Stimulated activated CD4-positive, alpha-beta T cell treated with anti-CD3 and anti-CD28 coated beads, TNF-alpha, amount 100 ng/mL, for 24 hours (primary cell): ENCODE measurements at places on chromosomes 6 and 20.

- no peak for DNase-seq
These were observed 42.5 kb downstream of the CD40 start for GRCh38 chr20:46160661-46161060.

- no peak for DNase-seq
These were observed 238.2 kb downstream of the SOX4 start for GRCh38 chr6:21831521-21832291.

DNA sequence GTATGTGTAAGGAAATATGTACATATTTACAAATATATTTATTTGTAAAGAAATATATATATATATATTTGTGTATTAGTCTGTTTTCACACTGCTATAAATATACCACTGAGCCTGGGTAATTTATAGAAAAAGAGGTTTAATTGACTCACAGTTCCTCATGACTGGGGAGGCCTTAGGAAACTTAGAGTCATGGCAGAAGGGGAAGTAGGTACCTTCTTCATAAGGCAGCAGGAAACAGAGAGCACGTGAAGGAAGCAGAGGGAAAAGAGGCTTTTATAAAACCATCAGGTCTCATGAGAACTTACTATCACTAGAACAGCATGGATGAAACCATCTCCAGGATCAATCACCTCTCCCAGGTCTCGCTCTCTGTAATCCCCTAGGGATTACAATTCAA lies 644.5 kb upstream of the HS3ST5 start:
- DNase-seq = no peak

DNA sequence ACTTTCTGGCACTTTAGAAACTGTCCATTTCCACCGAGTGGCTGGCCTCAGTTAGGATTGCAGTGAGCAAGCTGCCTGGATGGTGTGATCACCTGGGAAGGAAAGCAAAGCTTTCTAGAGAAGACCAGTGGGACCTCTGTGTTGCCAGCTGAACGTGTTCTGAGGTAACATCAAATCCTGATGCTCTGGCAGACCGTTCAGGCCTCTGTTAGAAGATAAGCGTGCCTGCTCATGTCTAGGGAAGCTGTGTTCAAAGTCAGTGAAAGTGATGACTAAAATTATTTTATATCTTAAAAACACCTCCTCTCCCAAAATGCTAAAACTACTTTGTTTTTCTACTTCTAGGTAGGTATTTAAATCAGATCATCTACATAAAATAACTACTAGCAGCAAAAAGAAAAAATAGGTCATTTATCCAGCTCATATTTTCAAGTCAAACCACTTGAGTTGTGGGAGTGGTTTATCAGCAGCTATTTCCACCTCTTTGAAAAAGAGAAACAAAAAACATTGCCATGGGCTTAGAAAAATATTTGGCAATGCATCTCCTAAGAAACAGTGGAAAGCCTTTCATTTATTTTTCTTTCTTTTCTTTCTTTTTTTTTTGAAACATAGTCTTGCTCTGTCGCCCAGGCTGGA lies 54.8 kb downstream of the CEP43 start:
- no peak for DNase-seq

GRCh38 chr6:169472786-169473416 lies 219.3 kb upstream of the THBS2 start:
- DNase-seq = no peak

GRCh38 chr6:2196079-2196679 lies 49.2 kb downstream of the GMDS start:
- peak; percentile 24 for DNase-seq

DNA sequence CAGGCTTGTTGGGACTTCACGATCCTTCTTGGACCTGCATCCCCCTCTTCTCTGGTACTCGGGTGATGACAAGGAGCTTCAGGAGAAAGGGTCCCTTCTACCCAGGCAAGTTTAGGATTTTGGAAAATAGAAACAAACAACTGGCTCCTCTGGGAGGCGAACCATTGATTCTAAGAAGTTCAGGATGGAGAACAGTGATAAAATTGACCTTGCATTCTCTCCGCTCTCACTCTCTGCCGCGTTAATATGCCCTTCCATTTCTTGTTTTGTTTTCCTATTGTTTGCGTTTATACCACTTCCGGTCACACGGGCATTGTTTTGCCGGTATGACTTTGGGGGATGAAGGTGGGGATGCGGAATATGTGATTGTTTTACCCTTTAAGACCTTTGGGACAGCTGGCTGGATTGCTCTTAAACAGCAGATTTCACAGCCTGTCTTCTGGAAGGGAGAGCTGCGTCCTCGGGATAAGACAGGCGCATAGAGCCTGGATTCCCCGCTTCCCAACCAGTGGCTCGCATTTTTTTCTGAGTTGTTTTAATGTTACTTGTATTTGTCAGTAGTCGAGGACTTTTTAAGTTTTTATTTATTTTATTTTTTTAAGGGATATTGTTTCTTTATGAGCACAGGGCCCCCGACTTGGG lies 144.3 kb upstream of the ZNF184 start:
- DNase-seq = no peak

DNA sequence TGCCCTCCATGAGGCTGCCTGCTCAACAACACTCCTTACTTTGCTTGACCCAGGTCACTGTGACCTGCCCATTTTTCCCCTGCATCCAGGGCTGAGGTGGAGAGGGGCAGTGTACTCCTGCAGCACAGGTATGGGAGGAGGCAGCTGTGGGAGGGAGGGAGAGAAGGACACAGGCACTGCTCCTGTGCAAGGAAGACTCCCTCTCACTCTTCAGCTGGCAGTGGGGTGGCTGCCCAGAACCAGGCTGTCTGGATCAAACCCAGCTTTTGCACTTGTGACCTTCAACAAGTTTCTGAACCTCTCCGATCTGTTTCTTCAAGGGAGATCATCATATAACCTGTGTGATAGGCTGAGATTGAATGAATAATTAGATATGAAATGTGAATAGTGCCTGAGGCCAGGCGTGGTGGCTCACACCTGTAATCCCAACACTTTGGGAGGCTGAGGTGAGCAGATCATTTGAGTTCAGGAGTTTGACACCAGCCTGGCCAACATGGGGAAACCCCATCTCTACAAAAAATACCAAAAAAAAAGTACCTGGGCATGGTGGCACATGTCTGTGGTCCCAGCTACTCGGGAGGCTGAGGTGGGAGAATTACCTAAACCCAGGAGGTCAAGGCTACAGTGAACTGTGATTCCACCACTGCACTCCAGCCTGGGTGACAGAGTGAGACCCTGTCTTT lies 14.1 kb downstream of the TGIF2 start:
- no peak for DNase-seq

DNA sequence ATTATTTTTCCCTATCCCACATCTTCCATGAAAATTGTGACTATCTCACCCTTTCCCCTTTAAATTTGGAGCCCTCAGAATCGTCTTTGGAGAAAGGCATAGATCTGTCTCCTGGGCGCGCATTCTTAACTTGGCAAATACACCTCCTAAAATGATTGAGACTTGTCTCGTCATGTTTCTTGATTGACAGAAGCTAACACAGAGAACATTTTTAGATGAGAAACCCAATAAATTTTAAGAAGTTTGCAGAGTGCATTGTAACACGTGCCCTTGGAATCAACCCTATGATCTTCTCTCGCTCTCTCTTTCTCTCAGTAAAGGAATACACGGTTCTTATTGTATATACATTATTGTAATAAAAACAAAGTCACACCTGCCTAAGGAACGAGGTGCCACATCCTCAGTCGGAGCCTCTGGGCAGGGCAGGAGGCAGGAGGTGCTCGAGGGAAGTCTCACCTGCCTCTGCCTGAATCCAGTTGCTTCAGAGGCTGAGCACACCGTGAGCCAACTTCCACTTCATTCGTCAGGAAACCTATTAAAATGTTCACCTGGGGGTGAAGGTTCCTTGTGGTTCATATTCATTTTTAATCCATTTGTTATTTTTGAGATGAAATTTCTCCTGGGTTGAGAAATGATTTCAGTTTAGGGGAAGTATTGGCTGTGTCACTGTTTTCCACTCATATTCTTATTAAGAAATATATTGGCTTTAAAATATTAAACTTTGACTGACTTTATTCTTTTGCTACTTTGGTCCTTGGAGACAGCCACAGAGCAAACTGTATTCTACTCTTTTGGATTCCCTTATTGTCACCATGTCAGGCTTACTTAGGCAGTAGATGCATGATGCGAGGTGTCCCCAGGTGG lies 90.5 kb upstream of the THBS2 start:
- no peak for DNase-seq

DNA sequence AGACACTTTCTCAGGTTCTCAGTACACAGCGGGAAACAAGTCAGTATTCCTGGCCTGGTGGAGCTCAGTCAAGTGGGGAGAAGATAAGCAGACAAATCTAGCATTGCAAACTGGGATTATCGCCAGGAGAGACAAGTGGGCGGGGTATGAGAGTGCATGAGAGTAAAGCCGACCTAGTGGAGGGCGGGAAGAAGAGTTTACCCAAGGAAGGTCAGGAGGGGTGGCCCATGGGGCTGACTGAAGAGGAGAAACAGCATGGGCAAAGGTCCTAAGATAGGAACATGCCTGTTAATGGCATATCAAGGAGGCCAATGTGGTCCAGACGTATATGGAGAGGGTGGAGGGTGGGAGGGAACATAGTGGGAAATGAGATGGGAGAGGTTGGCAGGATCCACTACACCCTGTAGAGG lies 12.4 kb upstream of the CSNK2A1 start:
- DNase-seq = no peak

GRCh38 chr20:58688840-58689239 lies 3.8 kb upstream of the NPEPL1 start:
- DNase-seq = no peak

DNA sequence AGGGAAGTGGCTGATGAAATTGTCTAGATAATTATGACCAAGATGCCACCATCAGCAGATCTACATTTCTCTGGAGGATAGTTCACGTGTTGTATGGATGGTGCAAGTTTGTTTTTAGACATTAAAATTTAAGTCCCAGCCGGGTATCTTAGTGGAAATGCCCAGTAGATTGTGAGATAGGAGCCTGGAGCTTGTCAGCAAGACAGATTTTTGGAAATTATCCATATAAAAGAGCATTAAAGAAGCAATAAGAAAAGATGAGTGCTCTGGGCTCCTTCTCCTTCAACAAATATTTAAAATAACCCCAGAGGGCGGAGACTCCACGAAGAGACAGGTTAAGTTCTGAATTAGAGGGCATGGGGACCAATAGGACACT lies 47.6 kb upstream of the SMLR1 start:
- no peak for DNase-seq

DNA sequence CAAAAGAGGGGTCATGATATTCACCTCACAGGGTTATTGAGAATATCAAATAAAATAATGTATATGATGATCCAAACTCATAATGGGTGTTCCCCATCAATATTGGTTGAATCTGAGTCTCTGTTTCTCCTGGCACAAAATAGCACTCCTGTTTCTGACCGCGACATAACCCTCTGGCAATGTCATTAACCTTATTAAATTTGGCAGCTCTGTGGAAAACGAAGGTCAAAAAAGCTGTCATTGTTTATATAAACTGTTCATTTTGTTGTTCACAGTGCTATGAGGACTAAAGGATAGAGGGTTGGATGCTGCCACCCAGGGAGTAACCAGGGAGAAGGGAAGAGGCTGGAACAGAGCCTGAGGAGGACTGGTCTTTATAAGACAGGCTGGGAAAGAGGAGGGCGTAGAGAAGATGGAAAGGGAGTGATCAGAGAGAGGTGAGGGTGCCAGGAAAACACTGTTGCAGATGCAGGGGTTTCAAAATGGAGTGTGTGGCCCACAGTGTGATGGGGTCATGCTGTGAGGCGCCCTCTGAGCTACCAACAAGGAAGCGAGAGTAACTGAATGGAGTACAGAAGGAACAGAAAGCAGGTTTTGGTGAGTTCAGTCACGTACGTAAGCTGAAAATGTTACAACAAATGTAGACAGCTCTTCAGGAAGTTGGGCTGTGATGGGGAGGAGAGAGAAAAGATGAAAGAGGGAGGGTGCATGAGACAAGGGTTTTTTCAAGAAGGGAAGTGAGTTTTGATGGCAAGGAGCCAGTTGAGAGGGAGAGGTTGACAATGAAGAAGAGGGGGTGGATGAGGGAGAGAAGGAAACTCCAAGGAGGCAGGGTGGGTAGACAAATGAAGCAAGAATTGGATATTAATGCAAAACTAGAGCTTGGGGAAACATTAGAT lies 251.6 kb upstream of the TAB2 start:
- no peak for DNase-seq

- DNase-seq = no peak
These were observed 38.7 kb downstream of the TTI1 start for GRCh38 chr20:37994512-37994911.

DNA sequence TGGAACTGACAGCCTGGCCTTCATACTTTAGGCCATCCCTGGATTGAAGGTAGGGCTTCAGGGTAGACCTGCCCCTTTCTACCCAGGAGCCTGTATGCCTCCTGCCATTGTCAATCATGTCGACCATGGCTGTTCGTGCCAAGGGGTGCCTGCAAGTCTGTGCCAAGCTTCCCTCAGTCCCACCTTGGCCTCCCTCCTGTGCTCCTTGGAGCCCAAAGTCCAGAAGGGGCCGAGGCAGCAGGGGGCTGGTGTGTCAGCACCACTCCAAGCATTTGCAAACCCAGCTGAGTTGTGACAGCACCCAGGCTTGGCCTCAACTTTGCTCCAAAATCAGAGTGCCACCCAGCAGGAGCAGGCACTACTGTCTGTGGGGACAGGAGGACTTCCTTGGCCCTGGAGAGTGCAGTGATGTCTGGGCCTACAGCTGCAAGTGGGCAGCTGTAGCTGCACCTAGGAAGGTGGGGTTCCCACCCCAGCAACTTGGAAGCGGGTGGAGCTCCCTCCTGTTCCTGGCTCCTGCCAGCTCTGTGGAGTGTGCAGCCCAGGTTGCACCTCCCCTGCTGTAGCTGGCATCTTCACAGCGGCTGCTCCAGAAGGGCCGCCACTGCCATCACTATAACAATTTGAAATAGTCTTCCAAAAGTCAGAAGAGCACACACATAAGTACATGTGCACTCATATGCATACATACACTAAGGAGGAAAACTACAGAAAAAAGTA lies 1719.3 kb downstream of the HACE1 start:
- DNase-seq = no peak

DNA sequence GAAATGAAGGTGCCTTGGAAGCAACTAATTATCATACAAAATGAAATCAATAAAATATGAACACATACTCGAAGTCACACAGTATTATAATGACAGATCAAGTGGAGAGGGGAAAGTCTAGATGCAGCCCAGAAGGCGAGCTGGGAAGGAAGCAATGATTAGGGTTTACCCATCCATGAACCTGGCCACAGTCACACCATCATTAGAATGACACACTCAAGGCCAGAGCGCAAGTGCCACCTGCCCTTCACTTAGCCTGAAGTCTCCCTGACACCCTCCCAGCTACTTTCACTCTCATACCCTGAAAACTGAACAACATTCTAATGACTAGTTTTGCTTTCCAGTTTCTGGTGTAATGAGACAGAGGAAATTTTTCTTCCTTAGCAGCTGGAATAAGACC lies 302.8 kb upstream of the JARID2 start:
- DNase-seq = no peak

GRCh38 chr6:121639021-121639420 lies 203.6 kb downstream of the GJA1 start:
- no peak for DNase-seq

GRCh38 chr20:15362849-15363248 lies 1025.4 kb upstream of the FLRT3 start:
- DNase-seq = no peak

DNA sequence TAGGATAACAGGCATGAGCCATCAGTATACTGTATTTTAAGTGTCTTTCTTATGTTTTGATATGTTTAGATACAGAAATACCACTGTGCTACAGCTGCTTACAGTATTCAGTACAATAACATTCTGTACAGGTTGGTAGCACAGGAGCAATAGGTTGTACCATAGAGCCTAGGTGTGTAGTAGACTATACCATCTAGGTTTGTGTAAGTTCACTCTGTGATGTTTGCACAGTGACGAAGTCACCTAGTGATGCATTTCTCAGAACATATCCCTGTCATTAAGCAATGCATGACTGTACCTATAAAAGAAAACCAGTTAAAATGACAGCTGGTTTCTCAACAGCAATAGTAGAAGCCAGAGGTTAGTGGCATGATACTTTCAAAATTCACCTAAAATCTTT lies 3.0 kb upstream of the ZBTB24 start:
- DNase-seq = no peak
